ENCODE measurements at places on chromosomes 11 and 22. TPM values are rescaled to one million over a fixed set of nuclear protein-coding genes. Genes with fewer than 3 reads are reported as not detected.

The STT3A gene
- 89.4 TPM for total RNA-seq

The CARD10 gene
- total RNA-seq = 3.4 TPM

The PHF21B gene
- 21.9 TPM for total RNA-seq

The TRIM21 gene
- 3.4 TPM for total RNA-seq

The CYP2D6 gene
- total RNA-seq = 2.5 TPM

The SULT4A1 gene
- 29.7 TPM for total RNA-seq

The NTM gene
- total RNA-seq = 191 TPM

The KRTAP5-11 gene
- total RNA-seq = not detected

The THAP12 gene
- total RNA-seq = 60.6 TPM

The GGTLC2 gene
- not detected for total RNA-seq

GRCh38 chr11:47980907-47981621 is 705 bp downstream of the PTPRJ start:
- no peak for DNase-seq

DNA sequence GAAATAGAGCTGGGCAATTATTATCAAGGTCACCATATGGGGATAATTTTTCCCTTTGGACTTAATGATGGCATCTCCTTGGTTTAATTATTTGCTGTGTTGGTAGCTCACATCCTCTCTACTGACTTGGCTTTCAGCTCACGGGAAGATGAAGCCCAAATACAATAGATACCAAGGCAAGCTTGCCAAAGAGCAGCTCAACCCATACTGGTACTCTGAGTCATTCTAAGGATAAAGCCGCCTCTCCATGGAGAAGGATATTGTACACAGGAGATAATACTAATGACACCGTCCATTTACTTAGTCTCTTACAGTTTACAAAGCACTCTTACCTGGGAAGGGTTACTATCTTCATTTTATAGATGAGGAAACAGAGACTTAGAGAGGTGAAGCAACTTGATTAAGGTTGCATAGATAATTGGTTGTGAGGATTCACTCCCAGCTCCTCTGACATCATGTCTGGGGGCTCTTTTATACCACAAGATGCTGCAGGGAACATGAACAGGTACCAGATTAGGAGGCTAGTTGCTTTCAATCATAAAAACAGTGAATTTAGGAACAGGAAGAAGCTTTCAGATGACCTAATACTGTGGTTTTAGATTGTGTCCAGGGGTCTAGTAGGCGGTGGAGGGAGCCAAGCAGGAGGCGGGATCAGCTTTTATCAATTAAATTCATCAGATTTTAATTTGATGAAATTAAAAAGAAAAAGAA is 48.3 kb upstream of the PICALM start:
- DNase-seq = no peak

GRCh38 chr22:38919631-38920190 is 37.7 kb upstream of the APOBEC3A start:
- no peak for DNase-seq

DNA sequence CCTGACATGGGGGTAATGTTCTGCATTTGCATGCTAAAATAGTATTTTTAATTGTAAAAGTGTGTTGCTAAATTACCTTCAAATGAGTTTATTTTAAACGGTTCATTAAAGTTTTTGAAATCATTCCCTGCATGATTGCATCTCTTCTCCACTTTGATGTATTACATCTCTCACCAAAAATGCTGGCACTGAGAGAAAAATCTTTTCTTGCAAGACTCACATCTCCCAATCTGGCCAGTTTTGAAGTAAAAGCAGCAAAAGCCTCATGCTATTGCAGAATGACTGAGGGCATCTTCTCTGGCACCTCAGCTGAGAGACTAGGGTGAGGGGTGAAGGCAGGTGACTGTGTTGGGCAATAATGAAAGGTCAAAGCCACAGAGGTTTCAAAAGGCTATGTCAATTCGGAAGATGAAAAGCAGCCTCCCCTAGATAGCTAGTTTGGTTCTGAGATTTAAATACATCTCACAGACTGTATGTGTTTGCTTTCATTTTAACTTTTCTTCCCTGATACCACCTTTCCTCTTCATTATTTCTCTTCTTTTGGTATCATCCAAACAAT is 292.2 kb upstream of the RAG2 start:
- DNase-seq = no peak

DNA sequence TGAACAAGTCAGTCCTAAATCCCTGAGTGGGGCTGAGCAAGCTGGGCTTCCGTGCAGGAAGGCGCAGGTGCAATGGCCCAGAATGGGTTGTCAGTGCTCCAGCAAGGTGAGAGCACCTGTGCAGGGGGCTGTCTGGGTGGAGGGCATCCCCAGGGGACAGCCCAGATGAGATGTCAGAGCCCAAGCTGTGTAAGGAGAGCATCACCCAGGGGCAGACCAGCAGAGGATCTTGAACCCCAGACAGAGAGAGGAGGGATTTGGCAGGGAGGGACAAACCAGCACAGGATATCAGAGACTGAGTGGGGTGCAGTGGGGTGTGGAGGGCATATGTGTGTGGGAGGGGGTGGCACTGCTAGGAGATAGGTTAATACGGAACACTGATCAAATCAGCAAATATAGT is 114.9 kb upstream of the TMEM45B start:
- no peak for DNase-seq

DNA sequence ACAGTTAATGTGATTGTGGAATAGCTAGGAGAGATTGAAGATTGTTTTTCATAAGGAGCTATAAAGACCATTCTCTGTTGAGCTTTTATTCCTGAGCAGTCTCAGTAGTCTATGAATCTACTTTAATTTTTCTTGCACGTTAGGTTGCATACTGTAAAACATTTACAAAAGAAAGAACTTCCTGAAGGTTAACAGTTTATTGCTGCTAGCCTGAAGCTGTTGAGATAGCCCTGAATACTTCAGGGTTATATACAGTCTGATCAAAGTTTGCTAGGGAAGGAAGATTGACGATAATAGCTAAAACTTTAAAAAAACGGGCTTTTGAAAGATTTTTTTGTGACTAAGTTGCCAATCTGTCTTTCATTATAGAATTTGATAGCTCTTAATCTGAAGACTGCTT is 64.8 kb downstream of the PPP6R3 start:
- no peak for DNase-seq

- DNase-seq = no peak
Measured at GRCh38 chr11:106032861-106033260, 10.8 kb upstream of the MSANTD4 start.

DNA sequence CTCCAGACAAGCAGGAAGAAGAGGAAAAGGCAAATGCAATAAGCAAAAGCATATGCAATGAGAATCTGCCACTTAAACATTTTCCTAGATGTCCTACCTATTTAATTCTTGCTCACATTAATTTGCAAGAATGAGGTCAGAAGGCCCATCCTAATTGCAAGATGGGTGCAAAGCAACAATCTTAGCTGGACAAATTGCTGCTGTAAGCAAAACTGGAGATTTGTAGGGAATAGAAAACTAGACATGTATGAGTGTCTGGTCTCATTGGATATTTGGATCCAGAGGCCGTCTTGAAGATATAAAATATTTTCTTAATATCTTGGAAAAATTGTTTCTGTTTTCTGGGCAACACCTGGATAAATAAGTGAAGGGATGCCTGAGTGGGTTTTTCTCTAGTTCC is 150.1 kb upstream of the PGR start:
- DNase-seq = no peak

- DNase-seq = no peak
Measured at GRCh38 chr11:117759305-117759704, 37.7 kb downstream of the DSCAML1 start.

All from cerebellum (tissue), 4 donors.